ENCODE measurements at places on chromosomes 11 and 22. TPM values are rescaled to one million over a fixed set of nuclear protein-coding genes. Genes with fewer than 3 reads are reported as not detected.

- DNase-seq: no peak
Observed at GRCh38 chr11:79503028-79503427, 62.2 kb upstream of the TENM4 start.

DNA sequence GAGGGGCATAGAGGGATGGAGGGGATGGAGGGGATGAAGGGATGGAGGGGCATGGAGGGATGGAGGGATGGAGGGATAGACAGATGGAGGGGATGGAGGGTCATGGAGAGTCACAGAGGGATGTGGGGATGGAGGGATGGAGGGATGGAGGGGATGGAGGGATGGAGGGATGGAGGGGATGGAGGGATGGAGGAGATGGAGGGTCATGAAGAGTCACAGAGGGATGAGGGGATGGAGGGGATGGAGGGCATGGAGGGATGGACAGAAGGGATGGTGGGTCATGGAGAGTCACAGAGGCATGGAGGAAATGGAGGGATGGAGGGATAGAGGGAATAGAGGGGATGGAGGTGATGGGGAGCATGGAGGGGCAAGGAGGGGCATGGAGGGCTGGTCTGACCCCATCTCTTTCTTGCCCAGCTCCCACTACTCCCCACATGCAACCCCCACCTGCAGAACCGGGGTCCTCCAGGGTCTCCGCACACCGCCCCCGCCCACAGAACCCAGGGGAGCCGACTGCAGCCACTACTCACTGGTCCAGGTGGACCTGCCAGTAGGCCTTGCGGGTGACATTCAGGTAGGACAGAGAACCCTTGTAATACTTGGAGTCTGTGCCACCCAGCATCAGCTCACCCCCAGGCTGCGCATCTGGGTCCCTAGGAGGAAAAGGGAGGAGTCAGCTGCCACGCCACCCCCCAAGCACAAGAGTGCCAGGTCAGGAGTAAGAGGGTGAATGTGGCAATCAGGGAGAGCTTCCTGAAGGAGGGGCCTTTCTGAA, 4.2 kb upstream of the IFITM10 start:
- no peak for DNase-seq

DNA sequence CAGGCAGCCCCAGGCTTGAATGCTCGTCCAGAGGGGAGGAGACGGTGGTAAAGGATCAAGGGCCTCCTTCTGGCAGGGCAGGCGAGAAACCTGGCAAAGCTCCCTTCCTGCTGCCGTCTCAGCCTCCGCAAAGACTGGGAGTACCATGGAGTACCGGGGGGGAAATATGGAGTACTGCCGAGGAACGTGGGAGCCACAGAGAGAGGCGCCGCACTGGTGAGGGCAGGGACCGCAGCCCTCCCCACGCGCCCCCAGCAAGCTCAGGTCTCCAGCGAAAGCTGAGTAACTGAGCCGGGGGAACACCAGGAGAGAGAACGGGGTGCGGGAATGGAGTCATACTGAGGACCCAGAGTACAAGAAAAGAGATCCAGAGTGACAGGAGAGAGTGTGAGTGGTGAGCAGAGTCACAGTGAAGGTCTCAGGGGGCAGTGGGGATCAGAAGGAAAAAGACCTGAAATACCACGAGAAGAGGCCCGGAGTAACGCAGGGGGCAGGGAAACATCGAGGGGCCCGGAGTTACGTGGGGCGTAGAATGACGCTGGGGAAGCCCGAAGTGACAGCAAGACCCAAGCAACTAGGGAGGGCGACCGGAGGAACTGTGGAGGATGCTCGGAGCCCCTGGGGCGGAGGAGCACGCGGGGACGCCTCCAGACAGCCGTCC, 740 bp downstream of the EML3 start:
- no peak for DNase-seq

DNA sequence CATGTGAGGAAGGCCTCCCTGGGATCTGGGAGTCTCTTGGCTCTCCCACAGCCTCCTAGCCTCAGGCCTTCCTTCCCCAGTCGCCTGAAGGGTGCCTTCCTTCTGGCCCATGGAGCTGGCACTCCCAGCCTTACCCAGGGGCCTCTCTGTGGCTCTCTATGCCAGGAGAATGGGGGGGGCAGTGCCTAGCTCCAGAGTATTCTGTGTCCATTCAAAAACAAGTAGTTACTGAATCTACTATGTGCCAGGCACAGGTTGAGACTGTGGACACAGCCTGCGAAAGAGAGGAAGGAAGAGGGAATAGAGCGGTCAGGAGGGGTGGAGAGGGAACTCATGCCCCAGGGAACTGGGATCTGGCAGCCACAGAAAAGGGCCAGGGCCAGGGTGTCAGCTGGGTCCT, 2.7 kb upstream of the PLA2G3 start:
- no peak for DNase-seq

DNA sequence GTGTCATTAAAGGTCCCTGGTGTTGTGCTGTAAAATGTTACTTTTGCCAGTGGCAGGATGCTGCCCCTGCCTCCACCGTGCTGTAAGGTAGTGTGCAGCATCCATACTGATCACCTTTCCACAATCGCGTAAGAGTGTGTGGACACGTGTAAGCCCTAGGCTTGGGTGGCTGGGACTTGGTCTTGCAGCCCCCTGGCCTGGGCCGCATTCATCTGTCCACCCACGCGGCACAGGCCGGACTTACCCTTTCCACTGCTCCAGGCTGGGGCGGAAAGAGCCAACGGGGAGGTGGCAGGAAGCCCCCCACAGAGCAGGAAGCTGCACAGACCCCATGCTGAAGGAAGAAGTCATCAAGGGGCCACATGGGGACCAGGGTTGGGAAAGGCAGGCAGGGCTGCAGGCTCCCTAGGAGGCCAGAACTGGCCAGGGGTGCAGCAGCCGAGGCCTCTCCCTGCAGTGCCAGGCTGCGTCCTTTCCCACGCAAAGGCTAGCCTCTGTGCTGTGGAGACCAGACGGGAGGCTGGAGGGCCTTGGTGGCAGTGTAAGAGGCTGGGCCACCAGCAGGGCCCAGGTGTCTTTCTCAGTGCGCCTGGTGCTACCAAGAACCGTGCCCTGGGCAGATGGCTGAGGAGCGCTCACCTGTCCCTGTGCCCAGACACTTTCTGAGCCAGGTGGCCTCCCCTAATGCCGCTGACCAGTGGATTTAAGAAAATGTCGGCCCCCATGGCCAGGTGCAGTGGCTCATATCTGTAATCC, 11.7 kb upstream of the TMEM191C start:
- DNase-seq: no peak

DNA sequence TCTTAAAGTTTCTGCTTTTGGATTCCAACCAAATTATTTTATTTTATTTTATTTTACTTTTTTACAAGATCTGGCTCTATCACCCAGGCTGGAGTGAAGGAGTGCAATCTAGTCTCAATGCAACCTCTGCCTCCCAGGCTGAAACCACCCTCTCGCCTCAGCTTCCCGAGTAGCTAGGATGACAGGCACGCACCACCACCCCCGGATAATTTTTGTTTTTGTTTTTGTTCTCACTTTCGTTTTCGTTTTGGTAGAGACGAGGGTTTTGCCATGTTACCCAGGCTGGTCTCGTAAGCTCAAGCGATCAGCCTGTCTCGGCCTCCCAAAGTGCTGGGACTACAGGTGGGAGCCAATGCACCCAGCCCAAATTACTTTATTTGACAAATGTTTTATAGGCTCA, 219.8 kb downstream of the ETS1 start:
- DNase-seq: no peak

GRCh38 chr11:16099343-16099900, 256.9 kb downstream of the SOX6 start:
- no peak for DNase-seq

GRCh38 chr11:125517116-125517770, 21.2 kb upstream of the FEZ1 start:
- no peak for DNase-seq

- DNase-seq: no peak
Observed at GRCh38 chr11:116689413-116690127, 83.2 kb downstream of the BUD13 start.

GRCh38 chr22:48242461-48242864, 1480.0 kb downstream of the TBC1D22A start:
- DNase-seq: no peak

DNA sequence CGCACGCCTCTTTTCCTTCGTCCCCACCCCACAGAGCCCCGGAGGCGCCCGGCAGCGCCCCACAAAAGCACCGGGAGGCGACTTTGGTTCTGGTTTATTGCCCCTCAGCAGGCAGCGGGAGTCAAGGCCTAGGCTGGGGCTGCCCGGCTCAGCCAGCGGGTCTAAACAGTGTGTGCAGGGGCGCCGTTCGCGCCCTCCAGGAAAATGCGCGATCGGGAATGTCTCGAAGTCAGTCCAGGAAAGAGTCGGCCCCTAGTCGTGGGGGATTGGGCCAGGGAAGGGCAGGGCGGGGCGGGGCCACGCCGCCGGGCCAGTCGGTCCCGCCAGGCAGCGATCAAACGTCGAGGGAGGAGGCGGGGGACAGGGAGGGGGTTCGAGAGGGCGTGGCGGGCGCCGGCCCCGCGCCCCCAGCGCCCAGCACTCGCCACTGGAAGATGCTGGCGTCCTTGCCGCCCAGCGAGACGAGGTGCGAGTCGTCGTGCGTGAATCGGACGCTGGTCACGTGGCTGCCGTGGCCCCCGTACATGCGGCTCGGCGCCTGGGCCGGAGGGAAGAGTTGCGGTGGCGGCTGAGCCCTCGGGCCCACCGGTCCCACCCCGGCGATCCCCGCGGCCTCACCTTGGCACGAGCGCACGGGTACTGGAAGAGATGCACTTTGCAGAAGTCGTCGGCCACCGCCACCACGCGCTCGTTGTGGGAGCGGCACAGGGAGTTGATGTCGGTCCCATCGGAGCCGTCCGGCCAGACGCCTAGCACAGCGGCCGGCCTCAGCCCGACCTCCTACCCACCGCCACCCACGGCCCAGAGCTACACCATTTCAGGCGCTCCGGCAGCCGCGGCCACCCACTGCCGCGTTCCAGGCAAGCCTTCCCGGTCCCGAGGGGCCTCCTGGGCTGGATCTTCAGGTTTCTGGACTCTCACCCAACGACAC, 741 bp upstream of the MTA2 start:
- no peak for DNase-seq

DNA sequence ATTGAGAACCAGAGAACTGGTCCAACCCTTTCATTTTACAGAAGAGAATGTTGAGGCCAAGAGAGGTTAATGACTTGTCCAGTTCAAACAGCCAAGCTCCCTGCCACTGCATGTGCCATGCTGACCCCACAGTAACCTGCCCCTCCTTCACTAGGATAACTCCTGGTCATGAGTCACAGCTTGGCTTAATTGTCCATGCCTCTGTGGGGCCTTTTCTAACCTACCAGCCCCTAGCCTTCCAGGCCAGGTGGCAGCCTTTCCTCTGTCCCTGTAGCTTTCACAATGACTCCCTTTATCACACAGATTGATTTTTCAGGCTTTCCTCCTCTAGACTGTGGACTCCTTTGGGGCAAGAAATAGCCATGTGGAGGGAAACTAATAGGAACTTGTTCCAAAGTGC, 97.2 kb downstream of the PIWIL4 start:
- DNase-seq: no peak

ART1 gene
- not detected for polyA plus RNA-seq

GUCY1A2 gene
- polyA plus RNA-seq: 4.0 TPM

BTBD18 gene
- 0.14 TPM for polyA plus RNA-seq

FAM180B gene
- 0.34 TPM for polyA plus RNA-seq

MRGPRX4 gene
- polyA plus RNA-seq: not detected

OVOL1 gene
- 7.9 TPM for polyA plus RNA-seq

SMTNL1 gene
- polyA plus RNA-seq: 0.40 TPM

E2F8 gene
- polyA plus RNA-seq: 8.9 TPM
